ENCODE measurements at places on chromosomes 12 and 14.

DNA sequence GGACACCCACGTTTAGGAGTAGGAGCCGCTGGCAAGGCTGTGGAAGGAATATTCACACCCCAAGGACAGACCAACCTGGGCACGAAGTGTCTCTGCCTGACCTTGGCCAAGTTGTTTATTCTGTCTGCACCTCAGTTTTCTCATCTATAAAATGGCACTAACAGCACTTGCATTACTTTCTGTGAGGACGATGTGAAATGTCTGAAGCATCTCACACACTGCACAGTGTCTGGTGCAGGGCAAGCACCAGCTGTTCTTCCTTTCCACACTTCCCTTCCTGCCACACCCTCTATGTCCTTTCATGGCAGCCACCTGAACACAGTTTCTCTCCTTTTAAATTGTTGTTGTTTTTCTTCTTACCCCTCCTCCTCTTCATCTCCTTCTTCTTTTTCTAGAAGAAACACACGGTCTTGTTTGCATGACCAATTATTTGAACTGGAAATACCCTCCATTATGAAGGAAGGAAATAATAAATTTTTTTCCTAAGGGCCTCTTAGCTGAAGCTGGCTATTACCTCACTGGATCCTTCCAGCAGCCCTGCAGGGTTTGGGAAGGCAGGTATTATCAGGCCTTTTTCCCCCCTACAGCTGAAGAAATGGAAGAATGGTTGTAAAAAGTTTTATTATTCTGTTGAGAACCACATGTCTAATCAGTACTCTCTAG is 42.9 kb upstream of the ATP23 start:
- no peak for DNase-seq

DNA sequence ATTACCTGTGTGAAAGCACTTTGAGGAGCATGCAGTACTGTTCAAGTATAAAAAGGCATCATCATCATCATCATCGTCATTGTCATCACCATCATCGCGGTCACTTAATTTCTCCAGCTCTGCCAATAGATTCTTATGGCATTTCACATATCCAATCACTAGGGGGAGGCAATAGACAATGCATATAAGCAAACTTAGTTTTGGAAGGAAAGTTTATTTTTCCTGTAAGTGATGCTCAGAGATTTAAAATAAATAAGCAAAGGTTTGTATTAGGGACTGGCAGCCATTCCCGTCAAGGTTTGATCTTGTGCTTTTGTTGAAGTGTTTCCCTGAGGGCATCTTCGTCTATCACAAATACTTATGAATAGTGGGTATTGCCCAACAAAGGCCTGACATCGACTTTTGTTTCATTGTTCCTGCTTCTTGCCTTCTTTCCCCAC is 127.4 kb downstream of the KTN1 start:
- no peak for DNase-seq

DNA sequence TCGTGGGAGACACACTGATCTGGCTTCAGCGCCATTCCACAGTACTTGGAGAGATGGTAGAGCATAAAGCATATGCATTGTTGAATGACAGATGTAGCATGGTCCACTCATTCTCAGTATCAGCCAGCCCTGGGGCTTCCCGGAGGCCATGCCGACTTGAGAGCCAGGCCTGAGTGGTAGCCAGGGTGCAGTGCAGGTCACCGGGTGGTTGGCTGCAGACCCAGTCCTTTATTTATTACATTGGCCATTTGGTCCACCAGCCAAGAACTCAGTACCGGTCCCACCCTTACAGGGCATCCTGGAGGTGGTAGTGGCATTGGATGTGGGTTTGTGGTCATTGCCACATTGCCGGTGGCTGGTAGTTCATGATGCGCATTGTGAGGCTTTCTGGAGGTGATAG is 121.6 kb upstream of the RTL1 start:
- no peak for DNase-seq

- DNase-seq = no peak
Observed at GRCh38 chr12:4807116-4807783, 87.0 kb downstream of the GALNT8 start.

- DNase-seq = no peak
Observed at GRCh38 chr14:33045760-33046159, 107.1 kb downstream of the NPAS3 start.

GRCh38 chr12:639566-639965 is 23.7 kb downstream of the NINJ2 start:
- no peak for DNase-seq

GRCh38 chr14:51881636-51882035 is 21.2 kb downstream of the GNG2 start:
- DNase-seq = no peak
